Left lung (tissue), 14 donors: ENCODE measurements at places on chromosomes 5 and 9. TPM values are rescaled to one million over a fixed set of nuclear protein-coding genes. Genes with fewer than 3 reads are reported as not detected.

DNA sequence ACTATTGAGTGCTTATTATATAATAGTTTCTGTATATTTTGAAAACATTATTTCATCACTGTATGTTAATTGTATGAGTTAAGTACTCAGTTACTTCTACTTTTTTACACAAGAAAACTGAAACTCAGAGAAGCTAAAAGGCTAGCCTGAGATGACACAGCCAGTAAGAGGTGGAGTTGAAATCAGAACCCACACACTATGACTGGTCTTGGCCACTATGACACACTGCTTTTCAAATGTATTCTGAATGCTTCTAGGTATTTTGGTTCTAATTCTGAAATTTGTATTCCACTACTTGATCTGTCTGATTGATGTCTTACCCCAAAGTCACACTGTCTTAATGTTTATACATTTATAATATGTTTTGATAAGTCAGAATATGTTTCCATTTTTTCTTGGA lies 181.8 kb downstream of the ZDHHC21 start:
- DNase-seq, result no peak

DNA sequence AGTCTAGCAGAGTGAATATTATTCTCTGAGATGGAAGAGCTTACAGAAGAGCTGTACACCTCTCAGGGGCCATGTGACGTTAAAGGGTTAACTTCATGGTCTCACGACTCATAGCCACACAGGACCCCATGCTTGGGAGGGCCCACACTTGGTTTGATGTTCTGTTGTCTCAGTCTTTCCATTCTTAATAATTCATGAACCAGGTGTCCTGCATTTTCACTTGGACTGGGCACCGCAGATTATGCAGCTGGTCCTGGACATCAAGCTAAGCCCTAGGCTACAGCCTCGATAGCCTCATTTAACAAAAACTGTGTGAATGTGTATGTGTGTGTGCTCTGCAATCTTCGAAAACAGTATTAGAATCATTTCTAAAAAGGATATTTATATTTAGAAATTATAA lies 323.5 kb downstream of the PLK2 start:
- no peak for DNase-seq

DNA sequence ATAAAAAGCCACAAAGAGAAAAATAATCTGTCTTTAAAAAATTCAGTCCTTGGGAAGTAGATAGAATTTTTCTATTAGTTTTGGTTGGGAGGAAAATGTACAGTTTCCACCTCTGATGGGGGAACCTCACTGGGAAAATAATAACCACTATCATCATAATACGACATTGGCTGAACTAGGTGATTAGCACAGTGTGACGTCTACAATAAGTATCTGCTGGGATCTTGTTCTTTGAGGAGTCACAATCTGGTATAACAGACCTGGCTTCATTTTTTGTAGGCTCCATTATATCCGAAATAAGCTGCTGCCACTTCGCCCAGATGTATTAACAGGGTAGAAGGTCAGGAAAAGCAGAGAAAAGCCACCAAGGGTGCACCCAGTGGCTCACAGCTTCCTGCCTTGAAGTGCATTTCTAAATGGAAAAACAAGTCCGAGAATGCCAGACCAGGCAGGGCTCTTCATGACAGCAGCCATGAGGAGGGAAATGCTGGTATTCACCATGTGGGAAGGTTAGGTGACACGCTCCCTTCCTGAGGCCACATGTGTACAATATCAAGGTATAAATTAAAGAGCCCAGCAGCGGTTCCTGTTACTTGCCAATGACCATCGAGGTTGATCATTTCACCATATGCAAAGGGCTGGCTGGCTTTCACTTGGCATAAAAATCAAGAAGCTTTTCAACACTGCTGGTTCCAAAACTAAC lies 152.8 kb downstream of the PRELID2 start:
- DNase-seq, result no peak

The INSL6 gene
- polyA plus RNA-seq, result 0.56 TPM

DNA sequence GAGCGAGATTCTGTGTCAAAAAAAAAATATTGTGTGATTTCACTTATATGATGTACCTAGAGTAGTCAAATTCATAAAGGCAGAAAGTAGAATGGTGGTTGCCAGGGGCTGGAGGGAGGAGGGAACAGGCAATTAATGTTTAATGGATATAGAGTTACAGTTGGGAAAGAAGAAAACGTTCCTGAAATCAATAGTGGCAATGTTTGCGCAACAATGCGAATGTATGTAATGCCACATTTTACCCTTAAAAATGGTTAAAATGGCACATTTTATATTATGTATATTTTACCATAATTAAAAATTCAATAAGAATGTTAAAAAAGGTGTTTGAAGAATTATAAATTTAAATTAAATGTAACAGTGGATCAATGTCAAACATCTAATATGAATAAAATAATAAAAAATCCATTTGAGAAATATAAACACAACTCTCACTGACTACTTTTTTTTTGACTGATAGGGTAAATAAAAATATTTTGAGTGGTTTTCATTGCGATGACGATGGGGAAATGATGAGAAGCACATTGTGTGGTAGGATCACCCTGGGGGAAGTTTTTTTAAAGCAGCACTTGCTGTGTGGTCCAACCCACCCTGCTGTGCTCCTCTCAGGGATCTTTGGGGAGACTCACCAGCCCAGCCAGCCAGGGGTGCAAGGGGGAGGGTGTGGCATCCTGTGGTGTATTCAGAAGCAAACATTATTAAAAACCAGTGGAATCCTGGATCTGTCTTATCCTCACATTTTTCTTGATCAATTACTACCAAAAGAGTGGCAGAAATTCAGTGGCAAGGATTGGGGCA lies 4.3 kb downstream of the FYB1 start:
- DNase-seq, result no peak

DNA sequence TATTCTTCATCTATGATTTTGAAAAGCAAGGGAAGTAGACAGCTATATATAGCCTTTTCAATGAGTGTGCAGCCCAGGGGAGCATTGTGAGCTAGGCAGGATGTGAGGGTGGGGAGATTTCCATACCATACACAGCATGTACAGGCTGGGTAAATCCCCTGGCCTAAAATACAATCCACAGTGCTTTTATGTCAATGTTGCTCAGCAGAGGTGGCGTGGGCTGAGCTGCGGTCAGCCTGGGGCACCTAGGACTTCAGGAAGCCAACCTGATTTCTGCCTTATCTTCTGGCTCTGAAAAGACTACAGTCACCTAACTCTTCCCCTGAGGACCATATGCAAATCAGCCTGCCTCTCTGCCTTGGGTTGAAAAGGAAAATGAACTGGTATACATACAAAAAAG lies 6.3 kb upstream of the GARIN3 start:
- DNase-seq, result no peak
